Occipital lobe (tissue), 3 donors: ENCODE measurements at places on chromosomes 2 and 18.

DNA sequence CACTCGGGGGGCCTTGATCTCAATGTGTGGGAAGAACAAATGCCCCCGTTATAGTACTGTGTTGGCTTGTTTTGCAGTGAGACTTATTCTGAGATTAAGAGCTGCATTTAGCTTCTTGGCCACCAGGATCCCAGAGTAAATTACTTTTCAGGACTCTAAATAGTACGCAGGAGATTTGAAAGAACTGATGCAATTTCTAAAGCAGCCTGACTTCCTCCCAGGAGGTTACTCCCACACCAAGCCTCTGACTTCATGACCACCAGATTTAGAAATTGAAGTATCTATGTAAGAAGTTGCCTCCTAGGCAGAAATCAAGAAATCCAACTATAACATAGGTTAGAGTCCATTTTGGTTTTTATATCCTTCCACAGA lies 67.0 kb downstream of the FEZ2 start:
- no peak for DNase-seq

DNA sequence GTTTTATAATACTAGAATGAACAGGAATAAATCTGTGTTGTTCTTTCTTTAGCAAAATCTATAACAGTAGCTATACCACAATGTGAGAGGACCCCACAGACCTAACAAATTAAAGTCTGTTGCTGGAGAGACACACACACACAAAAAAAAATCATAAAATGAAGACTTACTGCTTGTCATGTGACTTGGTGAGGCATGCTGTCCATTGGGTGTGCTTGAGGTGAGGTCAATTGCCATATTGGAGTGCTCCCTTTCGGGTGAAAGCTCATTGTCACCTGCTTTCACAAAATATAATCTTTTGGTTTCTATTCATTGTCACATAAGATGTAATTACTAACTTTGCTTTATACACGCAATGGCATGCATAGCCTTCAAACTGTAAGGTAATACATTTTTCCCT lies 3.9 kb downstream of the IKZF2 start:
- DNase-seq: no peak

DNA sequence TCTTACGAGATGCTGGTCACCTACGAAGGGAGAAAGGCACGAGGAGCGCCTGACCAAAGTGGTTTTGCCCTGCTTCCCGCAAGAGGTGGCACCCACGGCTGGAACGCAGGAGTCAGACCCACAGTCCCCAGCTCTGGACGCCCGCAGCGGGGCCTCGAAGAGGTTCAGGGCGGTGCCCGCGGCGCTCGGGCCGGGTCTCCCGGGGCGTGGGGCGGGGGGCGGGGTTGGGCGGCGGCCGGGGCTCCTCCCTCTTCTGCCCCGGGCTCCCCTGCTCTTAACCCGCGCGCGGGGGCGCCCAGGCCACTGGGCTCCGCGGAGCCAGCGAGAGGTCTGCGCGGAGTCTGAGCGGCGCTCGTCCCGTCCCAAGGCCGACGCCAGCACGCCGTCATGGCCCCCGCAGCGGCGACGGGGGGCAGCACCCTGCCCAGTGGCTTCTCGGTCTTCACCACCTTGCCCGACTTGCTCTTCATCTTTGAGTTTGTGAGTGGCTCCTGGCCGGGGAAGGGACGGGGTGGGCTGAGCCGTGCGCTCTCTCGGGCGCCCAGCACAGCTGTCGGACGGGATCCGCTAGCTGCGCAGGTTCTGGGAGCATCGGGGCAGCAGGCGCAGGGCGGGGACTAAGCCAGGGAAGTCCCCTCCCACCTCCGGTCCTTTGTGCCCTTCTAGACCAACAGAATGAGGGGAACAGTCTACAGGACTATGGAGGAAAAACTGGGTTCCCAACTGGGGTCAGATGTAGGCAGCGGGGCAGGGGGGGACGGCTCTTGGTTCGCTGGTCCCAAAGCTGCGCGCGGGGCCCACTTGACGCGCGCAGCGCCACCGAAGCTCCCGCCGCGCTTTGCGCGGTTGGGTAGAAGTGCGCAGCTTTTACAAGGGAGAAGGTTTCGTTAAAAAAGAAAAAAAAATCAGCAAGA lies at the start of gene MAL:
Gene MAL (plus strand): TSS at position 303 of the 914 bp plus-strand sequence. CDS start 85 bp downstream, at position 388.
- DNase-seq: peak; percentile 17

- no peak for DNase-seq
These were observed 5.8 kb downstream of the DRC1 start for GRCh38 chr2:26407526-26407925.
